T-cell (primary cell): ENCODE measurements at places on chromosomes 11 and 22.

DNA sequence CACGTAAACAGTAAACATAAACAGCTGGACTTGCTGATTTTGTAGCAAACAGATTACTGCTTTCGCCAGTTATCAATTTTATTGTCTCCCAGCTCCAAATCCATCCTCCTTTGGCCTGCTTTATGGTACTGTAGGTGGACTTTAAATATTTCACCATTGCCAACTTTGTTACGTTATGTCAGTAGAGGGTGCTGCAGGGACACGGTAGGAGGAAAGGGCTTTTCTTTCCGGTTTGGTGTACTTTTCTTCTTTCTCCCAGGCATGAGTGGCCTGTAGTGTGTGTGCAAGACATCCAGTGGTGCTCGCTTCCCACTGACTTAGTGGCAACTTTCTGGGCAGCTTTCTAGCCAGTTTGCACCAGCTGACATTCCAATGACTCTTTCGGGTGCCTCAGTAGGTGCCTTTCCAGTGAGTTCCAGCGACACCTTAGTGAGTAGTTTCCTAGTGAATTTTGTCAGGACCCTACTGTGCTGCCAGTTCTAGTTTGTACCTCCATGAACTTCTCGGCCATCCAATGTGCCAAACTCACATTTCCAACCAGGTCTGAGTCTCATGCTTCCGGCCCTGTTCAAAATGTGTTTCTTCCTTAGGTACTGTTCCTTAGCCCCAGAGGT is 267.6 kb upstream of the TENM4 start:
- no peak for DNase-seq

GRCh38 chr11:45794169-45794568 is 10.8 kb upstream of the SLC35C1 start:
- DNase-seq = no peak

DNA sequence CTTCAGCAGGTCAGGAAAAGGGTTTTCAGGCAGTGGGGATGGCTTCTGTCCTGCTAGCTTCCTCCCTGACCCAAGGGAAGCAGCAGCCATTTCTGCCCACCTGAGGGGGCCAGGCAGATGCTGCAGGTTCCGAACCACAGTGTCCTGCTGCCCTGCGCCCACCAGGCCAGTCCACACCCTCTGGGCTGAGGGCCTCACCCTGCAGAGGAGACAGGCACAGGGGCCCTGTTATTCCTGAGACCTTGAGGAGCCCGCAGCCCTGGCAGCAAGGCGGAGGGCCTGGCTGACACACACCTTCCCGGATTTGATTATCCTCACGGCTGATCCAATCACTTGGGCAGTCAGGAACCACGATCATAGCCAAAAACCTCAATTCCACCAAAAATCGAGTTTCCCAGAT is 725.8 kb downstream of the BRD1 start:
- no peak for DNase-seq

GRCh38 chr11:47863189-47863897 is 15.2 kb upstream of the NUP160 start:
- no peak for DNase-seq

GRCh38 chr22:35174401-35175038 is 82.8 kb upstream of the HMGXB4 start:
- no peak for DNase-seq

DNA sequence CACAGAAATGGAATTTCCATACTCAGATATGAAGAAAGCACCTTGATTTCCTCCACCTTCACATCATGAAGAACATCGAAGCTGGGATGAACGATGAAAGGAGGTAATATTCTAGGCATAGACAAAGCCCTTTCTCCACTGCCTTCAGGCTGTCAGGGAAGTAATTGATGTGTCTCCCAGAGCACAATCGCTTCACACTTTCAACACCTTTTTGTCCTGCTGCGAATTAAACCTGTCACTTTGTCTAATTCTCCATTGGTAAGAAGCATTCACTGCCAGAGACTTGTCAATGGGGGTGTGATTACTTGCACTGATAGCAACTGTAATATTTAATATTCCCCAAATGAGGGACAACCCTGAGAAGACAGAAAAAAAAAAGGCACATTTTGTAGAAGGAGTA is 260.1 kb downstream of the ETS1 start:
- DNase-seq = no peak

DNA sequence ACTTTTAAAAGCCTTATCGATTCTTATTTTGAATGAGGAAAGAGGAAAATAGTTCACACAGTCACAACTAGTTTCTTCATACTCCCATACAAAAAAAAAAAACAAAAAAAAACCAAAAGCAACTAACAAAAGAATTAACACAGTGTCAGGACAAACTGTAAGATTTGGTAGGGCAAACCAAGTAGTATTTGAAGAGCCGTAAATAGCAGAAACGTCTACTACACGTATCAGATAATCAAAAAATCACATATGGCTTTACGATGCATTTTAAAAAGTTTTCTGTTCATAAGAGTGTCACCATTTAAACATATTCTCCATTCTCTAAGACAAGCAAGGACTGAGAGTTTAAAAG is 2.3 kb downstream of the PICALM start:
- DNase-seq = no peak

- DNase-seq = no peak
These were observed 51.8 kb downstream of the ARFGAP3 start for GRCh38 chr22:42805016-42805997.

DNA sequence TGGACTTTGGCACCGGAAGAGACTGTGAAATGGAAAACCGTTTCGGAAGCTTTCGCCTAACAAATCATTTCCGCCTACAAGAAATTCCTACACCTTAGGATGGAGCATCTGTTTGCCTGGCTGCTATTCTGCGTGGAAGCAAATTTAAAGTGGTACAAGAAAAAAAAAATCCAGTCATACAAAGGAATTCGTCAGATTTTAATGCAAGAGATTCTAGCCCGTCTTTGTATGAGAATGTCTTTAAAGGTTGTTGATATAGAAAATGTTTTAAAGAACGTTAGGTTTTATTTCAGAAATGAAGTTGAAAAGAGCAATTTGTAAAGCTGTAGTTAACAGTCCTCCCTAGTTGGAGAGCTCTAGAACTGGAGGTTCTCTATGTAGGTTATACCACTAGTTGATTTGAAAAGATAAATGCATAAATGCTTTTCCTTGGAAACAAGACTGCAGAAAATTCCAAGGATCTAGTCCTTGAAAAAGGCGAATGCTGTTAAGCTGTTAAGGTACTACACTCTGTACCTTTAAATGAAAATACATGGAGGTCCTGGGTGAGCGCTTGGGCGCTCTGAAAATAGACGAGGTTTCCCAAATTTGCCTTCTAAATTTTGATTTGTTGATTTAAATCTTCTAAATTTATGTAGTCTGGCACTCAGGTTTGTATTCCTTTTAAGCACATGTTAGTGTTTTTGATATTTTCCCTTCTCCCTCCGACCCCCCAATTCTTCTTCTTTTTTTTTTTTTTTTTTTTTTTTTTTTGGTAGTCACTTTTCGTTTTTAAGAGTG is 2.4 kb downstream of the NCR3LG1 start:
- no peak for DNase-seq

DNA sequence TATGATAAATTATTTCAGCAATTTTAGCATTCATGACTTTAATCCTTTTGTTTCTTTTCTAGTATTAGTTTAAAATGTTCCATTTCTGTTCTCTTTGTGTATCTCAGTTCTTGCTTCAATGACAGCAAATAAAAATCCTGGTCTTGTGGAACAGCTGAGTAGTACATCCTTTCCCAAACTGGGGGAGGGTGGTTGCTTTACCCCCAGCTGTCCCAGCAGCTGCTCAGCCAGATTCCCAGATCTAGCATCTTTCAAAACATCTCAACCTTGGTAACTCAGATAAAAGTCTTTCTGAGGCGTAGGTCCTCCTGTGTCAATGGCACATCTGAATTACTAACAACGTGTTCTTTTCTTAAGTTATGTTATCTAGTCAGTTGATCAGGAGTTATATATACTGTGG is 72.2 kb upstream of the GRK2 start:
- DNase-seq = no peak

- DNase-seq = no peak
These were observed 65.5 kb upstream of the NUP160 start for GRCh38 chr11:47913529-47914244.
